Stimulated activated CD4-positive, alpha-beta T cell treated with anti-CD3 and anti-CD28 coated beads, Interleukin-12 subunit alpha, Interleukin-12 subunit beta, amount 100 ng/mL, for 24 hours (primary cell): ENCODE measurements at places on chromosomes 12 and 14.

DNA sequence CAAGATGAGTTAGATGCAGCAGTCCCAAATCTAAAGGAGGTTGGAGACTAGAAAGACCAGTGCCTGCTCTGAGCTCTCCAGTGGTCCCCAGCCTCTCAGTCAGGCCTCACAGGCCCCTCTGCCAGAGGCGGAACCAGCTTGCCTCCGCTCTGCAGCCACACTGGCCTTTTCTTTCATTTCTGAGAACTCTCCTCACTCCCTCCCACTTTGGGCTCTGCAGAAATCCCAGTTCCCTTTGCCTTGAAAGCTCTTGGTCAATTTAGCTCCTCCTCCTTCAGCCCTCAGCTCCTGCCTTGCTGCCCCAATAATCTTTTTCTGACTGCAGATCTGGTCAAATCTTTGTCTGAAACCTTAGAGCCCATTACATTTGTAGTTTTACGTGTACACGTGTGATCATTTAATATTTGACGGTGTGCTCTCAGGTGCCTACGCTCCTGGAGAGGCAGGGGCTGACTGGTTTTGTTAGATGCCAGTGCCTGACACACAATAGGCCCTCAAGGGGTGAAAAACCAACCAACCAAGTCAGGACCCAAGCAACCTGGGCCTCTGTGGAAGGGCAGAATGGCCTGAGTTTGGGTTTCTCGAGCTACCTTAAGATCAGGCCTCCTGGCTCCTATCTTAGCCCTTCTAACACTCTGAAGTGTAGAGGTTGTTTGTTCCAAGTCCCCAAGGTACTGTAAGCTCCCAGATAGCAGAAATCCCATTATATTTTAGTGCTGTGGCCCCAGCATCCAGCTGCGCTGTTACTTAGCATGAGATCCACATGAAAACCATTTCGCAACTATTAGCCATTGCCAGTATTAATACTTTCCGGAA, 1.1 kb upstream of the NUDT4 start:
- DNase-seq, result no peak

- no peak for DNase-seq
These were observed 86.5 kb upstream of the CRY1 start for GRCh38 chr12:107179871-107180270.

- no peak for DNase-seq
These were observed 7.6 kb downstream of the GCH1 start for GRCh38 chr14:54894995-54895394.

DNA sequence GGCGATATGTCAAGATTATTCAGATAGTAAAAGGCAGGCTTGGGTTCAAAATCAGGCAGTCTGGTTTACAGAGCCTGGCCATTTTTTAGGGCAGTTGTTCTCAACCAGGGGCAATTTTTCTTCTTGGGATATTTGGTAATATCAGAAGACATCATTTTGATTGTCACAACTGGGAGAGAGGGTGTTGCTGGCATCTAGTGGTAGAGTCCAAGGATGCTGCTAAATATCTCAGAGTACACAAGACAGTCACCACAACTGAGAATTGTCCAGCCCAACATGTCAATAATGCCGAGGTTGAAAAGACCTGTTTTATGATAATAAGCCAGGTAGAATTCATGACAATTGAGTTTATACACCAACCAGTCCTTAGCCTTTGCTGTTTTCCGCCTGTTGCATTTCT, 733.9 kb downstream of the NRXN3 start:
- no peak for DNase-seq

DNA sequence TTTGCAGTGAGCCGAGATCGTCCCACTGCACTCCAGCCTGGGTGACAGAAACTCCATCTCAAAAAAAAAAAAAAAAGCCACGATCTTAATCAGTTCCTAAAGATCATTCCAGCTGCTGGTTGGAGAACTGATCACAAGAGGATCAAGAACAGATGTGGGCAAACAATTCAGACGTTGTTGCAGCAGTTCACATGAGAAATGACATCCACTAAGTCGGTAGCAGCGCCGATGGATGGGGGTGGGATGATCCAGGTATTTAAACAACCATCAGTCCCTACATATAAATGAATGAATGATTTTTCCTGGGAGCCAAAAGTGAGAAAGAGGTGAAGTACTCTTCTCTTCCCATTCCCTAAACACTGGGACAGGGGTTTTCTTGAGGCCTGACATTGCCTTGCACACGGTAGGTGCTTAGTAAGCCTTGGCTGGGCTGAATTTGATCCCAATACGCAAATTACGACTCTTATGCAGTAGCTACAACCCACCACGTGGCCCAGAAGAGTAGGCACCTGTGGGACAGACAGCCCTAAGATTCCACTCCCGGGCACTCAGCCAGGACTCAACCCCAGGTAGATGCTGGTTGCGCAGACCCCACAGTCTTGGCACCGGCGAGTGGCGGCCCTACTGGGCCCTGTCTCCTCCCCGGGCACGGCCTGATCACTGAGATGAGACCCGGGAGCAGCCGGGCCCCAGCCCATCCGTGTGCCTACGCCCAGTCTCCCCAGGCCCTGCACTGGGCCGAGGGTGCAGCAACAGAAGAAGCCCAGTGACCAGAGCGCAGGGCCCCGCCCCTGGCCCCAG, 565 bp downstream of the SPRYD3 start:
- no peak for DNase-seq

GRCh38 chr12:114269153-114269552, 136.8 kb downstream of the TBX5 start:
- DNase-seq, result no peak

GRCh38 chr14:76245097-76245496, 93.4 kb downstream of the GPATCH2L start:
- no peak for DNase-seq

DNA sequence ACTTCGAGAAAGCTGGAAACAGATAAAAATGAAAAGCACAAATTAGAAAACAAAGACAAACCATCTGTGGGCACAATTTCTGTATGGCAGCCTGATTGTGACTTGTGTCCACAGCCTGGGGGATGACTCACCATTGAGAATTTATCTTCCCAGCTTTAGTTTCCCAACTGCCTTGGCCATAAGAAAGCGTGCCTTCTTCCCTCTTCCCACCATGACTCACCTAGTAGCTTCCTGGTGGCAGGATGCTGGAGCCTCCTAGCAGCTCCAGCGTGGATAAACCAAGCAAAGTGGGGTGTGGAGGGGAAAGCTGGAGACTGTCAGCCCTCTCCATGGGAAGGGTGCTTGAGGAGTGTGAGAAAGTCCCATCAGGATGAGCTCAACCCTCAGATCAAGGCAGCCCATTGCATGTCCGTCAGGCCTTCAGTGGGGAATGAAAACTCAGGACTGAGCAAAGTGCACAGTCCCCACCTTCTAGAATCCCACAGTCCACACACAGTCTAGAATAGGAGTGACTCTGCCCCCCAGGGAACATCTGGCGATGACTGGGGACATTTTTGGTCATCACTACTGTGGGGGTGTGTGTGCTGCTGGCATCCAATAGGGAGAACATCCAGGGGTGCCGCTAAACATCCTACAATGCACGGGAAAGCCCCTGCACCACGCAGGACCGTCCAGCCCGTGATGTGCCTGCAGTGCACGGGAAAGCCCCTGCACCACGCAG, 22.4 kb upstream of the SERPINA6 start:
- DNase-seq, result no peak
